ENCODE measurements at places on chromosomes 6 and 20.

- no peak for DNase-seq
Observed at GRCh38 chr6:93962566-93962965, 543.2 kb upstream of the EPHA7 start.

DNA sequence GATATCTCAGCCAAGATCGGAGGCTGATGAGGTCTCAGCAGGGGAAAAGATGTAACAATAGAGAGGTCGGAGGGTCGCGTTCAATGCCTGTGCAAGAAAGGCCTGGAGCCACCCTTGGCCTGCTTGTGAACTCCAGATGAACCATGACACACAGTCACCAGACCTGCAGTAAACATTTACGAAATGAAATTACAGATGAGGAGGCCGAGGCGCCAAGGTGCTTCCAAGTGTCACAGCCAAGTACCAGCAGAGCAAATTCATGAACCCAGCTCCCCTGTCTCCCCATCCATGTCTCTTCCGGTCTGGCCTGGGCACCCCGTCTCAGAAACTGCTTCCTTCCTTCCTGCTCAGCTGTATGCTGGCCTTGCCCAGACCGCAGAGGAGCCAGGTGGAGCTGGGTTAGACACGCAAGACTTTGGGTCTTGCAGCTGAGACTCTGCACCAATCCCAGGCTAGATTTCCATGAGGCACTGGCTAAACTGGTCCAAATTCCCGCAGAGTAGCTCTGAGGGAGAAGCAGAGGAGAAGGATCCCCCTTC lies 48.1 kb downstream of the CHMP4B start:
- no peak for DNase-seq

GRCh38 chr6:158907931-158908330 lies 88.8 kb upstream of the EZR start:
- no peak for DNase-seq

DNA sequence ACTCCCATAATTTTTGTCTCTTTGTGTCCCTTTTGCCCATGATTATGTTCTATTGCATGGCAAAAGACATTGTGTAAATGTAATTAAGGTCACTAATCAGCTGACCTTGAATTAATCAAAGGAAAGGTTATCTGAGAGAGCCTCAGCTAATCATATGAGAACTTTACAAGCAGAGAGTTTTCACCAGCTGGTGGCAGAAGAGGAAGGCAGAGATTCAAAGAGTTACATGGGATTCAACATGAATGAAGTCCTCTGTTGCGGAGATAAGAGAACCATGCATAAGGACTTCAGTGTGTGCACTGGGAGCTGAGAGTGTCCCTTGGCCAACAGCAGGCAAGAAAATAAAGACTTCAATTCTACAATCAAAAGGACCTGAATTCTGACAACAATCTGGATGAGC lies 494.1 kb upstream of the ARID1B start:
- DNase-seq, result no peak

DNA sequence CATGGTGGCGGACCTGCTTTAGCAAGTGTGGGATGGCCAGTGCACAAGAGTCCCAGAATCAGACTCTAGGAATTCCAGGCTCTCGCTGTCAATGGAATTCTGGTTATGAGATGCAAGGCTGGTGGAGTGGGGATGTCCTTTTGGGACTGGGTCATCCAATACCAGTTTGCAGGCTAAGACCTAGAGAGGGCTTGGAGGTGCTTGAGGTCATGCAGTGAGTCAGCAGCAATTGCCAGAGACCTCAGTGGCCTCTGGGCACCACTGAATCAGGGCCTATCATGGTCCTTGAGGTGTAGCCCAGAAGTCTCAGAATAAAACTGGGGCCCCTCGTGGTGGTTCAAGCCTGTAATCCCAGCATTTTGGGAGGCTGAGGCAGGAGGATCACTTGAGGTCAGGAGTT lies 1.4 kb upstream of the SCRT2 start:
- no peak for DNase-seq

DNA sequence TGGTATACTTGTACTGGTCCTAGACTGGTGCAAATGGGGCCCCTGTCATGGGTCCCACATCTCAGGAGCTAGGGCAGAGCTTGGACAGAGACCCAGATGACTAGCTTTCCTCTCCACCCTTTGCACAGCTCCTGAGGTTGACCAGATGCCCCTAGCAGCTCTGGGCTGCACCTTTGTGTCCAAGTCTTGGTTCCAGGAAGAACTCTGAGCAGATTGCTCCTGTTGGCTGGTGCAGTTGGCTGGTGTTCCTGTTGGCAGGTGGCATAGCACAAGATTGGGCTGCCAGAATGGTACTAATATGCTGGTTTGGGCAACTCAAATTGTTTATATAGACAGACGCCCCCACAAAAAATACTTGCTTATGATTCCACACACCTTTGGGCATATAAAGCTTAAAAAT lies 89.4 kb upstream of the EZR start:
- DNase-seq, result no peak

- DNase-seq, result no peak
Observed at GRCh38 chr6:70680396-70680795, 12.7 kb downstream of the SMAP1 start.

- no peak for DNase-seq
Observed at GRCh38 chr6:13814938-13815575, 700 bp upstream of the MCUR1 start.

GRCh38 chr6:150604467-150604866 lies 4.8 kb downstream of the PLEKHG1 start:
- DNase-seq, result no peak

GRCh38 chr6:164208371-164208770 lies 793.9 kb downstream of the QKI start:
- no peak for DNase-seq

- DNase-seq, result no peak
Observed at GRCh38 chr6:125918681-125919566, 37.6 kb upstream of the HINT3 start.

- DNase-seq, result no peak
Observed at GRCh38 chr6:163332575-163332974, 81.9 kb upstream of the QKI start.

GRCh38 chr6:117311726-117312125 lies 46.4 kb downstream of the VGLL2 start:
- DNase-seq, result no peak

DNA sequence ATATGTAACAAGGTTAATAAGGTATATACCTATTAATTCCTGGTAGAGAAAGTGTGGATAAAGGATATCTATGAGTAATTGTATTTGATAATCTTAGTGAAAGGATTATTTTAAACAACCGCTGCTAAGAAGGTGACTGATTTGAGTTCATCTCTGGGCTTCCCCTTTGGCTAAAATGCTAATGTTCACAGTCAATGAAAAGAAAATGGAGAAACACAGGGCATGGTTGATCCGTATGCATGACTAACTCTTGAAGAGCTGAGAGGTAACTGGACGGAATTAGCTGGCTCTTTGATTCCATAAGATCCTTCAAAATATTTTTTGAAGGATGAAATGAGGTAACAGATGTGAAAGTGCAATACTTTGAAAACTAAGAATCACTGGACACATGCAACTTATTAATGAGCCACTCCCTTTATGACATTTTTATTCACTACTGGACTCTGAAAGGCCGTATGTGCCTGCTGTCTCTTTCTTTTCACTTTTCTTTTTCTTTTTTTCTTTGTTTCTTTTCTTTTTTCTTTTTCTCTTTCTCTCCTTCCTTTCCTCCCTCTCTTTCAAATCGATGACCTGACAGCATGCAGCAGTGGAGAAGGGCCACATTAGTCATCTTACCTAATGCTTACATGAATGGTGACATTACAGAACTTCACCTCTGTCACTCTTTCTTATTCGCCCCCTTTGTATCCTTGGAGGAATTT lies 464.6 kb downstream of the CDKAL1 start:
- DNase-seq, result no peak

DNA sequence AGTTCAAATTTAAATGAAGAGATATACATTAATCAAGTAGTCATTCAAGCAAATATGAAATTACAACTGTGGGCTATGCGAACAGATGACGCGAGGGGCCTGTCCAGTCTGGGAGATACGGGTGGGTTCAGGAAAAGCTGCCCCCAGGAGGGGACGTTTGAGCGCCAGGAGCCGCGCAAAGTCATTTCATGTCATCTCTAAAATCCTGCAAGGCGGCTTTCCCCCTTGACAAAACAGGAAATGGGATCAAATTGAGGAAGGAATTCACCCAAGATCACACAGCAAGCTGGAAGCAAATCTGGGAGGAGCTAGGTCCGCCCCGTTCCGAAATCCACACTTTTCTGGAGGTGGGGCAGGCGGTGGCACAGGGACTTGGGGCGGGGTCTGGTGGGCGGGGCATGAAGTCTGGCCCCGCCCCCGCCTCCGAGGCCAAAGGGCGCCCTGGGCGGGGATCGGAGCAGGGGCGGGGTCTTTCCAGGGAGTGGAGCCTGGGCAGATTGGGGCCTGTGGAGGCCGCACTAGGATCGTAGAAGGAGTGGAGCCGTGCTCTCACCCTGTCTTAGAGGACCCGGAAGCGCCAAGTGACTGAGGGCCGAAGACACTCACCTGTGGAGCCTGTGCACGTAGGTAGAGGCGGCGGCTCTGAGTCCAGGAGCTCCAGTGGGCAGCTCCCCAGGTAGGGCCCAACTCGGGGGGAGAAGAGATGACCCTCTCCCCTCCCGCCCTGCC lies at the start of gene LPIN3:
Gene LPIN3, plus strand, starts transcription at position 495 of the 729 bp plus-strand sequence. CDS start 4,983 bp downstream, outside the sequence.
- peak; percentile 11 for DNase-seq

DNA sequence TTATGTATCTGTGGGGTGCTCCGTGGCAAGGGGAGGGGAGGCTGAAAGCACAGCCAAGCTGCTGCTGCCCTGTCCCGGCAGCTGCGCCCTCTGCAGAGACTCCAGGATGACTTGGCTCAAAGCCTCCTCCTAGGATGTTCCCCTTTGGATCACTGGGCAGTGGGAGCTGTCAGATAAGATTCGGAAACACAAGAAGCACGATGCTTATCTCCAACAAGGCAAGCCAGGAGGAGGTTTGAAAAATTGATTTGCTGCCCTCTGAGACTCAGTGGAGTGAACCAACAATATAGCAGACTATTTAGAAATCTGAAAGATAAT lies 776.4 kb downstream of the C6orf118 start:
- no peak for DNase-seq

- no peak for DNase-seq
Observed at GRCh38 chr20:5171790-5172164, 45.0 kb downstream of the CDS2 start.

GRCh38 chr20:49904440-49905214 lies 10.7 kb downstream of the SPATA2 start:
- no peak for DNase-seq

GRCh38 chr6:167526465-167527368 lies 201.8 kb downstream of the TTLL2 start:
- DNase-seq, result no peak

DNA sequence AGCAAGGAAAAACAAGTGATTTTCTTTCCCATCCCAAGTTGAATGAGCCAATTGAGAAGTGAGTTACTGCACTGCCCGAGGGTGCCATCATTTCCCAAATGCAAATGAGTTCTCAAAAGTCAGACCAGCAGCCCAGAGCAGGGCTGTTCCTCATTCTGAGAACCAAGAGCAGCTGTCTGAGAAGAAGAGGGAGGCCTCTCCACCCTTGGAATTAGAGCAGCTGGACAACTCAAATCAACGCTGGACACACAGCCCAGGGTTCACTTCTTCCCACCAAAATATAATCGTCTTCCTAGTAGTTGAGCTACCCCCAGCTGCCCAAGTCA lies 4.6 kb upstream of the PREX1 start:
- DNase-seq, result no peak

- peak; percentile 4 for DNase-seq
Observed at GRCh38 chr20:33947709-33948295, 45.9 kb upstream of the RALY start.

DNA sequence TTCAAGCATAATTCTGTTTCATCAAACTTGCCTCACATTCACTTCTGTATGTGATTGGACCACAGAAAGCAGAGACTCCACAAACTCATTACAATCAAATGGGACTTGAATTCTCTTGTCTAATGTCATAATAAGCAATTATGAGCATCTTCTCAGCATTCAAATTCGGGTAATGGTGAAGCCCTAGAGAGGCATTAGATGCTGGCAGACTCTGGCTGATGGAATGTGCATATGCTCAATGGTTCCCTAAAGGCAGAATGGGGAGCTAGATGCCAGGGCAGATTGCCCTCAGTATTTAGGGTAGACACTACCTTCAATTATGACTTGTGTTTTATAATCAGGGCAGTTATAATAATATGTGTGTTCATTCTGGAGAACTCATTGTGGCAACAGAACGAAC lies 127.9 kb downstream of the HDGFL1 start:
- no peak for DNase-seq

DNA sequence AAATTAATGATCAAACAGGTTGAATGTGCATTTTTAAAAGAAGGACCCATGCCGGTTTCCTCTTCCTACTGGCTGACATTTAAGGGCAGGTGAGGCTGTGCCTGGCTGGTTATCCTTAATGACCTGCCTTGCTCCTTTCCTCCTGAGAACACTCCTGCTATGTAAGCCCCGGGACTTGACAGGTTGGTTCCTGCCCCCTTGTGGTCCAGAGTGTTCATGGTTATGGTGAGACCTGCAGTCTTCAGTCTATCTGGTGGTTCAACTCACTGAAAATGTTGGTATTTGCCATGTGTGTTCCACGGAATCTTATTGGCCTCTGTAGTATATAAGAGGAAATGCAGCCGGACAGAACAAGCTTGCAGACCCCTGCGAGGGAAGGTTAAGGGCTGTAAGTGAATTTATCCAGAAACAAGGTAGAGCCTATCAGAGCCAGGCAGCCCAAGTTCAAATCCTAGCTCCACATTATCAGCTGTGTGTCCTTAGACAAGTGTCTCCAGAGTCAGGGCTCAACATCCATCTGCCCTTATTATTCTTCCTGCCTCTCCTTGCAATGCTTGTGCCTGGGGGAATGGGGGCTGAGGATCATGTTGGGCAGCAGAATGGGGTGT lies 5.2 kb upstream of the BPIFA3 start:
- no peak for DNase-seq

DNA sequence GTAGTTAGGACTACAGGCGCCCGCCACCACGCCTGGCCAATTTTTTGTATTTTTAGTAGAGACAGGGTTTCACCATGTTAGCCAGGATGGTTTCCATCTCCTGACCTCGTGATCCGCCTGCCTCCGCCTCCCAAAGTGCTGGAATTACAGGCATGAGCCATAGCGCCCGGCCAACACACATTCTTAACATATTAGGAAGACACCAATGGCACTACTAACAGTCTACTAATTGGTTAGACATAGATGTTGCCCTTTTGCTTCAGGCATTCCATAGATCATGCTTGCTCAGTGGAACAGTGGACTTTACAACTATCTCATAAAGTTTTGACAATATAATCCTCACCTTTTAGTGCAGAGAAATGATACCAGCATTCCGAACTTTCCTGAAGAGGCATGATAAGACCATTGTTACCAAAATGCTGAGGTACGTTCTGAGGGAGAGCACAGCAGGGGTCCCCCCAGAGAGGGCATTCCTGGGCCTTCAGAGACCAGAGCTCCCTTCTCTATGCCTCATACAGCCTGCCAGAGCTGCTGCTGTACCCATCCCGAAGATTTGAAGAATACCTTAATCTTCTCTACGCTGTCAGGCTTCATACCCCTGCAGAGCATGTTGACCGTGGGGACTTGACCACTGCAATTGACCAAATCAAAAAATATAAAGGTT lies 89.4 kb downstream of the ECT2L start:
- DNase-seq, result no peak

DNA sequence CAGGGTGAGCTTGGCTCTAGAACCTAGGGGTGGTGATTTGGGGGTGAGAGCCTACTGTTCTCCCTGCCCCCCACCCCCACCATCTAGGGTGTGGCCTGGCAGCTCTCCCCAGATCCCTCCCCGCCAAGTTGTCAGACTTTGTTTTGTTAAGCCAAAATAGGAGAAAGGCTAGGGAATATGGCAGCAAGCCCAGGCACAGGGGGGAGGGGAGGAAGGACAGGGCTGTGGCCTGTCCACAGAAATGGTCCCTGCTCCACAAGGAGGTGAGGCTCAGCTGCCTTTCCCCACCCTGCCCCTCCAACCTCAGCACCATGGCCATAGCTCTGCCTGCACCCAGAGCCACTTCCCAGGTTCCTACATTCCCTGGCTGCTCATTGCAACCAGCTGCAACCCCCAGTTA lies 17.2 kb downstream of the SCUBE3 start:
- no peak for DNase-seq
